ENCODE measurements at places on chromosomes 1 and 21.
A peak's percentile ranks its signal among the peaks of the same experiment; 100 is the strongest.

DNA sequence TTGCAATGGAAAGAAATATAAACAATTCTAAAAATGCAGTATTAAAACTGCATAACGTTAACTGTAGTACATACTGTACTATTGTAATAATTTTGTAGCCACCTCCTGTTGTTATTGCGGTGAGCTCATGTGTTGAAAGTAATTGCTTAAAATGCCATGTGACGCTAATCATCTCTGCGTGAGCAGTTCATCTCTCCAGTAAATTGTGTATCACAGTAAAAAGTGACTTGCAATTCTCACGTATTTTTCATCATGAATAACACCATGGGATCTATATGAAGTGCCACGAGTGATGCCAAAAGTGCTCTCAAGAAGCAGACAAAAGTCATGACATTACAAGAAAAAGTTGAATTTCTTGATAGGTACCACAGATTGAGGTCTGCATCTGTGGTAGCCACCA lies 82.4 kb upstream of the CYYR1 start:
- DNase-seq = no peak

GRCh38 chr1:54764922-54765561 lies 719 bp upstream of the PARS2 start:
- no peak for DNase-seq

DNA sequence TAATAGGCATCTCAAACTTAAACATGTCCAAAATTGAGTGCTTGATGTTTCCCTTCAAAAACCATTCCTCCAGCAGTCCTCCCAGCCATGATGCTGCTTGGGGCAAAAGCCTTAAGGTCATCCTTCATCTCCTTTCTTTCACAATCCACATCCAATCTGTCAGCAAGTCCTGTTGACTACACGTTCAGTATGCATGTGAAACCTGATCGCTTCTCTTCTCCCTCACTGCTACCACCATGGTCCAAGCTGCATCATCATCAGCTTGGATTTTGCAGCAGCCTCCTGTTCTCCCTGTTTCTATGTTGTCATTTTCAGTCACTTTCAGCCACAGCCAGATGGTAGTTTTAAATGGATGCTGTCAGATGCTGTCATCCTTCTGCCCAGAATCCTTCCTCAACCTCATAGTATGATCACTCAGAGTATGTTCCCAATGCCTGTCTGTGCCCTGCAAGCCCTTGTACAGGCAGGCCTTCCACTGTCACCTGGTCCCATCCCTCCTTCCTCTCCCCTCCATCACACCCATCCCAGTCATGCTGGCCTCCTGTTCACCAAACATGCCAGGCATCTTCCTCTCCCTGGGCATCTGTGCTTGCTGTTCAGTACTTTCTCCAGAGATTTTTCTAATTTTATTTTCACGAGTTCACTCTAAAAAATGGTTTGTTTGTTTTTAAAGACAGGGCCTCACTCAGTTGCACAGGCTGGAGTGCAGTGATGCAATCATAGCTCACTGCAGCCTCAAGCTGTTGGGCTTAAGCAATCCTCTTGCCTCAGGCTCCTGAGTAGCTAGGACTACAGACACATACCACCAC lies 66.0 kb downstream of the SYDE2 start:
- peak; percentile 43 for DNase-seq

GRCh38 chr1:8554956-8555534 lies 237.1 kb downstream of the SLC45A1 start:
- DNase-seq = peak; percentile 15

- DNase-seq = no peak
These were observed 209.4 kb upstream of the SNX7 start for GRCh38 chr1:98452162-98452561.

DNA sequence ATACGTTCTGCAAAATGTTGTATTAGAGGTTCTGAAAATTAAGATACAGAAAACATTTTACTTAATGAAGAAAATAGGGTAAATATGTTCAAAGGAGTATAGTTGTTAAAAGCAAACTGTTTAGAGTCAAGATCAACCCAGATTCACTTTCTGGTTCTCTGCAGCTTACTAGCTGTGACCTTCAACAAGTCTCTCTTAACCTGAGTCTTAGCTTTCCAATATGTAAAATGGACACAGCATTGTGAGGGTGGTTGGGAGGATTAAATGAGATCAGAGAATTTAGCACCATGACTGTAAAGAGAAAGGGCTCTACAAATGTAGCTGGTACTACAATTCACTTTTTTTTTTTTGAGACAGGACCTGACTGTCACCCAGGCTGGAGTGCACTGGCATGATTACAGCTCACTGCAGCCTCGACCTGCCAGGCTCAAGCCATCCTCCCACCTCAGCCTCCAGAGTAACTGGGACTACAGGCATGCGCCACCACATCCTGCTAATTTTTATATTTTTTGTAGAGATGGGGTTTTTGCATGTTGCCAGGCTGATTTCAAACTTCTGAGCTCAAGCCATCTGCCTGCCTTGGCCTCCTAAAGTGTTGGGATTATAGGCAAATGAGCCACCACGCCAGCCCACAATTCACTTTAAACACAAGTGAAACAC lies 43.9 kb downstream of the ATP1A1 start:
- no peak for DNase-seq

DNA sequence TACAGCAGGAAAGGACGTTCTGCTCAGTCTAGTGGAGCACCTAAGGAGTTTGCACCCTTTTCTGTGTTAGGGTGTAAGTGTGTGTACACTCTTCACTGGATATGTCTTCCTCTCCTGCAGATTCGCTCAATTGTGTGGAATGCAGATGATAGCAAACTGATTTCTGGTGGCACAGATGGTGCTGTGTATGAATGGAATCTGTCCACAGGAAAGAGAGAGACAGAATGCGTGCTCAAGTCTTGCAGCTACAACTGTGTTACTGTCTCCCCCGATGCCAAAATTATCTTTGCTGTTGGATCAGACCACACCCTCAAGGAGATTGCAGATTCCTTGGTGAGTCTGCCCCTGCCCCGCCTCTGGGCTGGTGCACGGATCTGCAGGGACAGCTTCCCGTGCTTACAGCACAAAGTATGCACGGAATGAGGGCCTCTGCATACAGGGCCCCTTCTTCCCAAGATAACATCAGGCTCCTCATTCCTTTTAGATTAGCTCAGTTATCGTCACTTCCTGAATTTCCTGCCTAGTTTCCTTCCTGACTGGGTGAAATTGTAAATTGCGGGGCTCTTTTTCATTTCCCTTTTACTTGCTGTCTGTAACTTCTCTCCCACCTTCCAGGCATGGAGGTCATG lies 34.6 kb downstream of the CFAP57 start:
- DNase-seq = peak; percentile 99

DNA sequence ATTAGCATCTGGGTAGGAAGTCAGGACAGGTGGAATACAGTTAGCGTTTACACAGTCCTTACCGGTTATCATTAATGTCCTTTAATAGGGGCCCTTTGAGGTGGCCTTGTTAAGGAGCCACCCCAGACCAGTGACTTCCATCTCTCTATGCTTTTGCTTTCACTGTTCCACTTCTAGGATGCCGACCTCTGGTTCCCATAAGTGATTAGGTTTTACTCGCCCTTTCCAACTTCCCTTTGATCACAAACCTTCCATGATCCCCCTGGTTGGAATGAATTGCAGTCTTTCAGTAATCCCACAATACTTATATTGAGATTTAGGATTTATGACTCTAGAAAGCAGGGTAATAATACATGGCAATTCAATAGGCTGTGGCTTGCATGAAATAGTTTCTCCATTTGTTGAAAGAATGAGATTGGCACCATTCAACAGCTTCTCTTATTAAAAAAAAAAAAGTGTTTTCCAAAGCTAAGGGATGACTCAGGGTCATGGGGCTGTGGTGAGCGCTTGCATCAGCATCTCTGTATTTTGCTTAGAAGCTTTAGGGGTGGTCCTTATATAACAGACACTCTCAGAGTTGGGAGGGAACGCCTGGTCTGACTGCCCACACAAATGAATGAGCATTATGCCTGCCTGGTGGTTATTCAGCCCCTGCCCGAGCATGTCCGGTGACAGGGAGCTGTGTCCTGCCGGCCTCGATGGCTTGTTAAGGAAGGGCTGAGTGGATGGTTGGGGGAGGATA lies 110.5 kb downstream of the CNIH3 start:
- peak; percentile 92 for DNase-seq

All from fibroblast of skin of back (primary cell).